Fibroblast of villous mesenchyme (primary cell): ENCODE measurements at places on chromosomes 5 and 9.
A peak's percentile ranks its signal among the peaks of the same experiment; 100 is the strongest.

- peak; percentile 70 for DNase-seq
Measured at GRCh38 chr5:109003928-109004327, 256.2 kb downstream of the FER start.

GRCh38 chr5:133754575-133755169 lies 142.3 kb upstream of the FSTL4 start:
- peak; percentile 12 for DNase-seq

- DNase-seq, result no peak
Measured at GRCh38 chr9:5825223-5825622, 7.7 kb downstream of the ERMP1 start.

DNA sequence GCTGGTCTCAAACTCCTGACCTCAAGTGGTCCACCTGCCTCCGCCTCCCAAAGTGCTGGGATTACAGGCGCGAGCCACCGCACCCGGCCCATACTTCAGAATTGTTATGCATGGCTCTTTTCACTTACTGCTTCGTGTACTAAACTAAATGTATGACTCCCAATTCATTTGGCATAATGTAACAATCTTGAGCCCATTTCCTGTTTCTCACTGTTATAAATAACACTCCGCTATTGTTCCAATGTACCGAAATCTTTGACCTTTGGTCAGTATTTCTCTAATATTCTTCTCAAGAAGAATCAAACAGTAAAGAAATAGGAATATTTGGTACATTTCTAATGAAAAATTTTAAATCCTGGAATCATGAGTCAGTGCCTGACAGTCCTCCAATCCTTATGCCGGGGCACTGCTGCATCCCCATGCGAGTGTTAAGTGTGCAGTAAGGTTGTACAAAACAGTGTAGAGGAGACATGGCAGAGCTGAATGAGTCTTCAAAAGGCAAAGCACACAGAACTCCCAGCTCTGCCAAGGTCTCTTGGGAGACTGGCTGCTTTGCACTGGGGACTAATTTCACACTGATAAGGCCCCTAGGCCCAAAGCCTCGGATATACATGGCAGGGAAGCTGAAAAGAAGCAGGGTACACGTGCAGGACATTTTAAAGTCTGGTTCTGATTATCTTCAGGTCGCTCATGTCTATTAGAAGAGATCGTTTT lies 58.4 kb downstream of the HABP4 start:
- no peak for DNase-seq

GRCh38 chr9:127707766-127708165 lies 978 bp downstream of the CFAP157 start:
- no peak for DNase-seq

GRCh38 chr9:82180711-82181110 lies 192.1 kb downstream of the SPATA31D1 start:
- no peak for DNase-seq
